ENCODE measurements at places on chromosomes 4 and X.

- DNase-seq, result no peak
Observed at GRCh38 chr4:117549524-117549923, 464.1 kb upstream of the TRAM1L1 start.

GRCh38 chrX:76996641-76997040 lies 450.5 kb upstream of the FGF16 start:
- no peak for DNase-seq

DNA sequence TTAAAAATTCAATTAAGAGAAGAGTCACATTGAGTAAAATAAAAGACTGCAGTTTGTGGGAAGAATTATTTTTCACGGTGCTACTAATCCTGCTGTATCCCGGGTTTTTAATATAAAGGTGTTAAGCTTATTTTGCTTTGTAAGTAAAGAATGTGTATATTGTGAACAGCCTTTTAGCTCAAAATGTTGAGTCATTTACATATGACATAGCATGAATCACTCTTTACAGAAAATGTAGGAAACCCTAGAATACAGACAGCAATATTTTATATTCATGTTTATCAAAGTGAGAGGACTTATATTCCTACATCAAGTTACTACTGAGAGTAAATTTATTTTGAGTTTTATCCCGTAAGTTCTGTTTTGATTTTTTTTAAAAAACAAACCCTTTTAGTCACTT lies 39.7 kb downstream of the IRS4 start:
- DNase-seq, result no peak

- peak; percentile 44 for DNase-seq
Observed at GRCh38 chr4:91116861-91117260, 989.7 kb downstream of the CCSER1 start.

DNA sequence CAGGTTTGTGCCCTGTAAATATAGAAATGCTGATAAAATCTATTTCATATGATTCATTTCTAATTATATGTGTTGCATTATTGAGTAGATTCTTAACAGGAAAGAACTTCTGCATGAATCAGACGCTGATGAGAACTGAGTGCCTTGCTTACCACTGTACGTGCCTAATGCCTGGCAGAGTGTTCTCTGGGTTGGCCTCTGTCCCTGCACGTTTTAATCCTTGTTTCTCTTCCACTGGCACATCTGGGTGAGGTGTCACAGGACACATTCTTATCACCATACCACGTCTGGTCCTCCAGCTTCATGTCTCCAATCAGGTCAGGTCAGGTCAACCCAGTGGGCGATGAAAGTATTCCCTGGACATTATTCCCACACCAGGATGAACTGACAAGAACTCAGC lies 53.6 kb downstream of the KLF3 start:
- no peak for DNase-seq

- peak; percentile 24 for DNase-seq
Observed at GRCh38 chr4:17762726-17763125, 18.7 kb downstream of the FAM184B start.

GRCh38 chr4:152000518-152000917 lies 239.7 kb upstream of the GATB start:
- no peak for DNase-seq

- DNase-seq, result no peak
Observed at GRCh38 chr4:67918428-67918827, 34.6 kb upstream of the TMPRSS11D start.

DNA sequence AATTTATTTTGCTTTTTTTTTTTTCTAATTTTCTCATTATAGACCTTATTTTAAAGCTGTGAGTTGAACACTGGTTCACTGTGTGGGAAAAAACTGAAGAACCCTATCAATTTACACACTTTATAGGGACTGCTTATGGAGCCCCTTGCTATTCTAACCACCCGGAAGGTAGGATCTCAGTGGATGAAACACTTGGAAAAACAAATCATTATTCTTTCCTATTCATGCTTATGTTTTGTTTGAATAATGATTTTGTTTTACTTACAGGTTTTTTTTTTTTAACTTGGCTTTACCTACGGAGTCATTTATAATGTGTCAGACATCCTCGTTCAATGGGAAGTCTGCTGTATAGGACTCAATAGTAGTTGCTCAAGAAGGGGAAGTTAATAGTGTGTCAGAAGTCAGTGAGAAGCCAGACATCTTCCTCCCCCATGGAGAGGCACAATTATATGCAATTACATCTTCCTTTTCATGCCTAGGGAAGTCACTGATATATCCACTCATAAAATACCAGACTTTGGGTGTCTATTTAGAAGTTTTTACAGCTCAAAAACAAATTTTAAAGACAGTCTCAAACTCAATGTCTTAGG lies 113.2 kb downstream of the ARSF start:
- no peak for DNase-seq

DNA sequence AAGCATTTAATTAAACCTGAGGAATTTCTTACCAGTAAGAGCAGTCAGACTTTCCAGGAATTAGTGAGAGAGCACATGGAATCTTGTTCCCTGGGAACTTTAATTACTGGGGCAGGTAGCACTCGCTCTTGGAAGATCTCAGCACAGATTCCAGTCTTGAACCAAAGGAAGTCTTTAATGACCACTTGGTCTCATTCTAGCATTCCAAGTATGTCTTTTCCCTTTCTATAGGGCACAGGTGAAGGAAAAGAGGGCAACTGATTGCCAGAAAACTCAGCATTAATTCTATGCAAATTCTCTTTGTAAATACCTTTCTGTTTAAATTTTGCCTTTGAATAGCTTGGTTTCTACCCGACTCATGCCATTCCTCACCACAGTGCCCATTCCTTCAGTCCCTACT lies 236.6 kb downstream of the LDB2 start:
- DNase-seq, result no peak

DNA sequence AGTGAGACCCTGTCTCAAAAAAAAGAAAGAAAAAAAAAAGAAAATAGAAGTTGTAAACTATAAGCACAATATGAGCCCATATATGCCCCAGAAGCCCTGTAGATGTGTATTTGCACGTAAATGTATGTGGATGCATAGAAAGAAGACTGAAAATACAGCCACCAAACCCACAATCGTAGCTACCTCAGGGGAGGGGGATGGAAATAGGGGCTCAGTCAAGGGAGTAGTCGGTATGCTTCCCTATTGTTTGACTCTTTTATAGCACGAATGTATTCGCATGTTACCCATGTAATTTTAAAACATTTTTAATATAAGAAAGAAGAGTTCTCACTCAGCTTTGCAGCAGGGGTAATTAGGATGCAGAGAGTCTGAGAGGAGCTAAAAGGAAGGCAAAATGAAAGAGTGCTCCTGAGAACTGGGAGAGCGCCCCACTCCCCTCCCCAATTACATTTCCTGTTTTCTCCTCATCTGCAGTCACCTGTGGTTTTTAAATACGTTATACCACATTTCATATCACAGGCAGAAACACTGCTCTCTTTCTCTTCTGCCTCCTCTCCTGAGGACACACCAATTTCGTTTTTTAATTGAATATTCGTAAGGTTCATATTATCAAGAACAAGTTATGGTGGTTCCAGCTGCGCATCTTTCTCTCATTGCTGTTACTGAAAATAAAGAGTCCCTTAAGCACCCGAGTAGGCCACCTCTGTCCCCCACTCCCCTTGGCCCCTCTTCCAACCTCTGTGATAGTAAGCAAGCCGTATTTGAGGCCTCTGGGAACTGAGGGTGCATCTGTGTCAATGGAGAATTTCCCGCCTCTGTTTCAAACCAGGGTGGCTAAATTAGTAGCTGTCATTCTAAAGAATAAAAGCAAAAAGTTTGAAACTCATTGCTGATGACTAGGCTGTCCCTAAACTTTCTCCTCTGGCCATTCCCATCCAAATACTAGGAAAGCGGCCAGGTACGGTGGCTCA lies 10.7 kb downstream of the SEPTIN6 start:
- DNase-seq, result no peak

- peak; percentile 46 for DNase-seq
Observed at GRCh38 chr4:109433205-109434006, at the start of gene SEC24B. Gene SEC24B (plus strand): TSS chr4:109433815. CDS start chr4:109433870, 55 bp downstream.

GRCh38 chr4:14177987-14178386 lies 550.5 kb upstream of the BOD1L1 start:
- no peak for DNase-seq

DNA sequence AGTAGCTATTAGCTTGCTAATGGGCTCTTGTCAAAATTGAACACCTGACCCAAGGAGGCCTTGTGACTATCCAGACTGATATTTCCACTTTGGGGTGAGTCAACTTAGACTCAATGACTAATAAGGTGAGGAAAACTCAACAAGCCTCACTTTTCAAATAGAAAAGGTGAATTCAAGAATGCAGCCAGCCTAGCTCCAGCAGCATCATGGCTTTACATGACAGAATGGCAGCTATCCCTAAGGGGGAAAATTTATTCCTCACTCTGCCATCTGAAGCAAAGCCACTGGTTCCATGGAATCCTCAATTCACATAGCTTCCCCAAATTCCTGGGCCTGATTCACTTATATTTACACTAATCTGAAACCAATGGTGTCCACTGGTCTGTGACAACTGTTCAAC lies 29.1 kb upstream of the RAB9B start:
- no peak for DNase-seq

- no peak for DNase-seq
Observed at GRCh38 chr4:15568821-15569220, 86.3 kb downstream of the FBXL5 start.

DNA sequence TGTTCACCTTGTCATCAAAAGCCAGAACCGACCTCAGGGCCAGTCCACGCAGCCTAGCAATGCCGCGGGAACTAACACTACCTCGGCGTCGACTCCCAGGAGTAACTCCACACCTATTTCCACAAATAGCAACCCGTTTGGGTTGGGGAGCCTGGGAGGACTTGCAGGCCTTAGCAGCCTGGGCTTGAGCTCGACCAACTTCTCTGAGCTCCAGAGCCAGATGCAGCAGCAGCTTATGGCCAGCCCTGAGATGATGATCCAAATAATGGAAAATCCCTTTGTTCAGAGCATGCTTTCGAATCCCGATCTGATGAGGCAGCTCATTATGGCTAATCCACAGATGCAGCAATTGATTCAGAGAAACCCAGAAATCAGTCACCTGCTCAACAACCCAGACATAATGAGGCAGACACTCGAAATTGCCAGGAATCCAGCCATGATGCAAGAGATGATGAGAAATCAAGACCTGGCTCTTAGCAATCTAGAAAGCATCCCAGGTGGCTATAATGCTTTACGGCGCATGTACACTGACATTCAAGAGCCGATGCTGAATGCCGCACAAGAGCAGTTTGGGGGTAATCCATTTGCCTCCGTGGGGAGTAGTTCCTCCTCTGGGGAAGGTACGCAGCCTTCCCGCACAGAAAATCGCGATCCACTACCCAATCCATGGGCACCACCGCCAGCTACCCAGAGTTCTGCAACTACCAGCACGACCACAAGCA lies 898 bp downstream of the UBQLN2 start:
- no peak for DNase-seq

DNA sequence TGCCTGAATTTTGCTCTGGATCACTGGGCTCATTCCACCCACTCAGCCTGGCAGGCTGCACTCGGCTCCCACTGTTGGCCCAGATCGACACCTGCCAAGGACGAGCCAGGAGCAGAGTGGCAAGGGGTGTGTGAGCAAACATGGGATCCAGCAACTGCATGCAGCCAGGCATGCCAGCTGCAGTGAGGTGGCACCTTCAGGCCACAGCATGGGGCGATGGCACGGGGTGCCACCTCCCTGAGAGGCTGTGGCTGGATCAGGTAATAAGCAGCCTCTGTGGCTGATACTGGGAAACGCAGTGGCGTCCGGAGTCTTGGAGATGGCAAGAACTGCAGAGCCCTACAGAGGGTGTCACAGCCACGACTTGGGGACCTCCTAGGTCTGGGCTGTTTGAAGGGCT lies 244.5 kb upstream of the FSTL5 start:
- DNase-seq, result no peak

DNA sequence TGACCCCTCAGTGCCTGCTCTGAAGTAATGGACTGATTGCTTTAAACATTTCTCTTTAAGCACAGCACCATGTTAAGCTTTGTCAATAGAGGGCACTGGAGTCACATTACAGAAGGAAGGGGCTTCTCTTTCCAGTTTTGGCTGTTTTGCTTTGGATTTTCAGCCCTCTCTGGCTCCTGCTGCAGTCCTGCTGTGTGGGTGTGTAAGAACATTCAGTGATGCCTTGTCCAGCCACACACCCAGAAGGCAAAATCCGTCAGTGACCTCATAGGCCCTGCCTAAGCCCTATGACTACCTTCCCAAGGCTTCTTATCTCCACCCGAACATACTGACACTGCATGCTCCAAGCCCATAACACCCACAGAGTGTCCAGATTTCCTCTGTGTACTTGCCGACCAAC lies 215.3 kb upstream of the CTSO start:
- DNase-seq, result peak; percentile 16

GRCh38 chr4:90540536-90540935 lies 413.3 kb downstream of the CCSER1 start:
- no peak for DNase-seq

GRCh38 chr4:171565130-171565788 lies 247.9 kb upstream of the GALNTL6 start:
- DNase-seq, result no peak

DNA sequence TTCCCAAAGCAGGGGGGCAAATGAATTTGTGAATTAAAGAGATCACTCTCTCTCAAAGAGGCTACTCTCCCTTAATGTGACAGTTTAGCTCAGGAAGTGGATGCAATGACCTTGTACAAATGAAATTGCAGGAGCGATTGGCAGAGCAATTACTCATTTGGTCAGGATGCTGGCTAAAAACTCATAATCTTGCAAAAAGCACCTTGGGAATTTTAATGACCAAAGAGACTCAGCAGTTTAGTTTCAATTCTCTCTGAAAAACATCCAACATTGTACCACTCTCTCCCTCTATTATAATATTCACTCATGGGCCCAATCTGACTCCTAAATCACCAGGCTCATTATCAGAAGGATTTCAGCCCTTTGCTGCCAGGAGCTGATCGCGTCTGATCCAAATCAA lies 26.1 kb downstream of the PDGFC start:
- DNase-seq, result no peak

DNA sequence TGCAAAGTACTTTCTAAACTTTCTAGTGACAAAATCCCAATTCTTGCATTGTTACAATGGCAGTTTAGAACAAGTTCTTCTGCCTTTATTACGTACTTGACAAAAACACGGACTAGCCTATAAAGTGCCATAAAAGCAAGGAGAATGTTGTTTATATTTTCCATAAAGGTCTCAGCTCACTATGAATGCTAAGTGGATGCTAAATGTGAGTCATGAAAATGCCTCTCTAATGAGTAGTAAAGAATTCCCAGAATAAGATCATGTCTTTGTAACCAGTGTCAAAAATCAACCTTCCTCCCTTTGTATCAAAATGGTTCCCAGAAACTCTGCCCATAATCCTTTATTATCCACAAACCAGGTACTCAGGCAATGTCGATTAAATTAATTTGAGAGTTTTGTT lies 539.8 kb upstream of the SLIT2 start:
- no peak for DNase-seq

DNA sequence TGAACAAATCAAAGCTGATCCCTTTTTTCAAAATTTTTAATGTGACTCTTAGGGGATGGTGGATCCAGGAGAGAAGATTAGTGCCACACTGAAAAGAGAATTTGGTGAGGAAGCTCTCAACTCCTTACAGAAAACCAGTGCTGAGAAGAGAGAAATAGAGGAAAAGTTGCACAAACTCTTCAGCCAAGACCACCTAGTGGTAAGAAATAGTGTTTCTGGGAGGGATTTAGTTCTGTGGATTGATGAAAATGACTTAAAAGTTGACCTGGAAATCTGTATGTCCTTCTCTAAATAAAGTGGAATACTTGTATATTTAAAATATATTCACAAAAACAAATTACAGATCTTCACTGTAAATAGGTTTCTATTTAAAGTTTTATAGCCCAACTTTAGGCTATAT lies 29.2 kb downstream of the NUDT9 start:
- no peak for DNase-seq

All from NCI-H526 (cell line).